ENCODE measurements at places on chromosomes 4 and X.

- no peak for DNase-seq
Observed at GRCh38 chr4:19178835-19179234, 1072.9 kb upstream of the SLIT2 start.

DNA sequence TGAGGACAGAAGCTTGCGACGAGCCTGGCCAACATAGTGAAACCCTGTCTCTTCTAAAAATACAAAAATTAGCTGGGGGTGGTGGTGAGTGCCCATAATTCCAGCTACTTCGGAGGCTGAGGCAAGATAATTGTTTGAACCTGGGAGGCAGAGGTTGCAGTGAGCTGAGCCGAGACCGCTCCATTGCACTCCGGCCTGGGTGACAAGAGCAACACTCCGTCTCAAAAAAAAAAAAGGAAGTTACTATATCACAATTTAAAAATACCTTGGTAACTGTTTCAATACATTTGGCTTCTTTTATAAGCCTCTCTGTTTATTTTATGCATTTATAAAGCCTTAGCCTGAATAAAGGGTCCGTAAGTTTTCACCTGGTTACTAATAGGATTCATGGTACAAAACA, 46.6 kb upstream of the CHRNA9 start:
- no peak for DNase-seq

DNA sequence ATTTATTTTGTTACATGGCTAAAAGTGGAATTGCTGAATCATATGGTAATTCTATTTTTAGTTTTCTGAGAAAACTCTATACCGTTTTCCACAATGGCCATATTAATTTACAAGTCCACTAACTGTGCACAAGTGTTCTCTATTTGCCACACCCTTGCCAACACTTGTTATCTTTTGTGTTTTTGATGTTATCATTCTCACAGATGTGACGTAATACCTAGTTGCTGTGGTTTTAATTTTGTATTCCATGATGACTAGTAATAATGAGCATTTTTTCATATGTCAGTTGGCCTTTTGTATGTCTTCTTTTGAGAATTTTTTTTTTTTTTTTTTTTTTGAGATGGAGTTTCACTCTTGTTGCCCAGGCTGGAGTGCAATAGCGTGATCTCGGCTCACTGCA, 164.2 kb upstream of the SPANXN4 start:
- DNase-seq: no peak

- DNase-seq: no peak
Observed at GRCh38 chr4:66052426-66052825, 382.1 kb upstream of the EPHA5 start.

GRCh38 chrX:96387801-96388200, 296.8 kb upstream of the DIAPH2 start:
- DNase-seq: no peak

- no peak for DNase-seq
Observed at GRCh38 chr4:149790172-149790907, 25.3 kb downstream of the IQCM start.

DNA sequence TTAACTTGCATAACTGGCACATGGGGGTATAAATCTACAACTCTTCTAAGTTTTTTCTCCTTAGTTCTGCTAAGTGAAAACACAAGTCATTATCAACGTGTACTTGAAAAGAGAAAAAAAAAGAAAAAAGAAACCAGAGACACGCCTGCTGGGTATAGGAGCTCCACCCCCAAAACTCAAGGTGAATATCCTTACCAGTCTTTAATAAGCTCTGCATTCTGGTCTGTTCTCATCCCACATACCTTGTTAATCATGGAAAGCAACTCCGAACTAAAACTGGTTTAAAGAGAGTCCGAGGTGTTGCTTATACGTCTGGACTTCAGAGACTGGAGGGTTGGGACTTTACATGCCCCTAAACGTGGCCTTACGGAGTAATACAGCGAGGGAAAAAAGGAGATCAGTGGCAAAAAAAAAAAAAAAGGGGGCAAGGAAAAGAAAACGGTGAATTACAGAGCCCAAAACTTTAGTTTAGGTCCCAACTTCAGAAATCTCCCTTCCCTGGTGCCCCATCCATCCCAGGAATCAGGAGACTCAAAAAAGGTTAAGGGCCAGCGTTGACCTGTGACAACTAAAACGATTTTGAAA, 1.0 kb downstream of the PGRMC2 start:
- no peak for DNase-seq

- no peak for DNase-seq
Observed at GRCh38 chr4:112184438-112184837, 39.2 kb downstream of the FAM241A start.

Measured in ecto neural progenitor cell (in vitro differentiated cells).